ENCODE measurements at places on chromosomes 3 and 15.

DNA sequence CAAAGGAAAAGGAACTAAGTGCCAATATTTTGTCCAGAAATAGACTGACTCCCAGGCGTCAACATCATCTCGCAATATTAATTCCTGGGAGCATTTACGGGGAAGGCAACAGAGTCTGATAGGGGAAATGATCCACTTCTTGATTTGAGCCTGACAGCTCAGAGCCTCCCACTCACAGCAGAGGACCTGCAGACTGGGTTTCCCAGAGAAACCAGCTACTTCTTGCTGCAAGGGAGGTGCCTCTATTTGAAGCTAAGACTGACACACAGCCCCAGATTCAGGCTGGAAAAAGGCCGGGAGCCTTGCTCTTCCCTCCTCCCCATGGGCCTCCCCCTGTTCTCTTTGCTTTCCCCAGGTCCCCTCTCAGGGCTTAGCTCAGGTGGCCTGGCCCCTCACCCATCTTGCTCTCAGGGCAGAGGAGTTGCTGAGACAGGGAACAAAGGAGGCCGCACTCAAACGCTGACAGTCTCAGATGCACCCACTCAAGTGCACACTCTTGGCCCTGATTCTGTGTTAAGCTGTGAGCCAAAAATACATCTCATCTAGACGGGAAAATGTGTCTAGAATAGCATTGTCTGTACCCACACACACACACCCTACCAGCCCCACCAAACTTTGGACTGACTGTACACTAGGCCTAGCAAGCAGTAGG is 49.8 kb upstream of the DCLK3 start:
- no peak for DNase-seq

DNA sequence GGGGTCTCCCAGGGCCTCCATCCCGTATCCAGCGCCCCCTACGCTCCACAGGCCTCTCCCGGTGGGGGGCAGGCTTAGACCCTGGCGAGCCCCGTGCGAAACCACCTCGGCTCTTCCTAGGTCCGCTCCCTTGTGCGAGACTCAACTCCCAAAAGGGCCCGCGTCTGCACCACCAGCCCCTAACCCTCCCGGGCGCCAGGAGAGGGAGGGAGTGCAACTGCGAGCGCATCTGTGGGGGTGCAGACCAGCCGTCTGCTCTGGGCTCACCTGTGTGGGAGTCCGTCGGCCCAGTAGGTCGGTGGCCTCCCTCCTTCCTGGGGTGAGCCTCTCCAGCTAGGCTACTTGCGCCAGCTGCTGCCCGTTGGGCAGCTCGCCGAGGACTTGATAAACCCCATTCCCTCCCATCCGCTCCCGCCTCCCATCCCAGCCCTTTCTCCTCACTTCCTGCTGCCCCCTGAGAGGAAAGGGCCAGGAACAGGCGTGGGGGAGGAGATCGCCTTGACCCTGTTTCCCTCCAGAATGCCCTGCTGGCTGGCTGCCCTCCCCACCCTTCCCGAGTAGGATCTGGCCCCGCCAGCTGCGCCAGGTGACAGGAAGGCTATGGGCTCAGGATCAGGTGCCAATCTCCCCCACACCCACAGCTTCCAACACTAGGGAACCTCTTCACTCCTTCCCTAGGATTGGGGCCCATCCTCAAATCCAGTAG is at the start of gene HYAL2:
Gene HYAL2 (minus strand): TSS at position 360 of the 706 bp plus-strand sequence. CDS start 2,256 bp downstream, outside the sequence.
- DNase-seq, result no peak

GRCh38 chr15:58049520-58050227 is 15.8 kb downstream of the ALDH1A2 start:
- DNase-seq, result no peak

GRCh38 chr3:71930056-71930991 is 145.4 kb upstream of the PROK2 start:
- DNase-seq, result peak; percentile 5

DNA sequence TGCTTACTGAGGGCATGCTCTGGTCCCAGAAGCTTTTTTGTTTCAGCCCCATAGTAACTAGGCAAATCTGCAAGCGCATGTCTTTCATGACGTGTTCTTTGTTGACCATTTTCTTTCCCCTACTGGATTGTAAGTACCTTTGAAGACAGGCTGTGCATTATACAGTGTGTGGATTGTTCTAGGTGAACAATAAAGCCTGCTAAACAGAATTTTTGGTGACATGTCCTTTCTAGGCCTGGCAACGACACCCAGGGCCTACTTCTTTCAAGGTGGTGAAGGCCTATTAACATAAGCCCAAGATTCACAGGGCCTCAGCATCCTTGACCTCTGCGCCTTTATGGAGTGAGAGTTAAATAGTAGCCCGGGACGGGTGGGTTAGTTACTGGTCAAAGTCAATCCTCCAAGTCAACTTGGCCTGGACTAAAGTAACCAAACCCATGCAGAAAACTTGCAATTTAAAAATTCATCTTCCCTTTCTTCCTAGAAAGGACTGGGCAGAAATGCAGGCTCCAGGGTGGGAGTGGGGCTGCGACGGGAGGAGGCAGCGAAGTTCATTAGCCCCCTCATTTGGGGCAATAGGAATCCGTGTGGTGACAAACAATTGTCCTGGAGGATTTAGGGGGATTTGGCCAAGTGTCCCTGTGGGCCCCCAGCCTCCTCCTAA is 37.6 kb upstream of the TRIM71 start:
- DNase-seq, result no peak

GRCh38 chr15:101198800-101199199 is 53.0 kb downstream of the CHSY1 start:
- peak; percentile 61 for DNase-seq

GRCh38 chr3:183980403-183980802 is 37.3 kb downstream of the ABCC5 start:
- DNase-seq, result no peak

- DNase-seq, result no peak
Measured at GRCh38 chr15:67670647-67671305, 128.3 kb downstream of the MAP2K5 start.

DNA sequence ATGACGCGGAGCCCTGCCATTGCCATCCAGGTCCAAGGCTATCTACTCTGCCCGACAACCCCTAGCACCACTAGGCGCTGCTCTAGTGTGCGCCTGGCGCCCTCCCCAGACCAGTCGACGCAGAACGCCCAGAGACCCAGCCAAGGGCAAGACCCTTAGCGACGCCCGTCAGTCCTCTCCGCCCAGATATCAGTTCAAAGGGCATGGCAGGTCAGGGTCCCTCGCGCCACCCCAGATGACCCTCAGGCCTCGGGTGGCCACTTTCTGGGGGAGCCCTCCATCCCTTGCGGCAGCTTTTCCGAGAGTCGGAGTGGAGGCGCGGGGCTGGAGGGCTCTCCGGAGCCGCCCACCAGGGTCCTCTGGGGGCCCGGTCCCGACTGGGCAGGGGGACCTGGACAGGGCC is 371 bp upstream of the CLSTN2 start:
- no peak for DNase-seq

GRCh38 chr3:33659856-33660434 is 58.1 kb downstream of the CLASP2 start:
- no peak for DNase-seq

DNA sequence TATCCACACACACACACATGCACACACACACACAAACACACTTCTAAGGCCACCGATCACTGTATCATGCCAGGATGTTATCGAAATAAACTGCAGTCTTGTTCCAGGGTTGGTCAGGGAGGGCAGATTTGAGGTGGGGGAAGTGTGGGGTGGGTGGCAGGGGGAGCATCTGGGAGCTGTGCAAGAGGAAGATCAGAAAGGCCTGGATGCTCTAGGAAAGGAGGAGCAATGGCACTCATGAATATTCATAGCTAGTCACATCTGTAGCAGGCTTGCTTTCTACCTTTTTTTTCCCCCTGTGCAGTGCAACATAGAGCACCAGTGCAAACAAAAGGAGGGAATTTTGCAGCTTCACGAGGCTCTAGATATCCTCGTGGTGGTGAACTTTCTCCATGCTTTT is 84.9 kb downstream of the MEIS2 start:
- DNase-seq, result no peak

- DNase-seq, result no peak
Measured at GRCh38 chr3:14262212-14262611, 83.6 kb downstream of the LSM3 start.

- DNase-seq, result no peak
Measured at GRCh38 chr3:150734795-150735119, 28.2 kb downstream of the SIAH2 start.

DNA sequence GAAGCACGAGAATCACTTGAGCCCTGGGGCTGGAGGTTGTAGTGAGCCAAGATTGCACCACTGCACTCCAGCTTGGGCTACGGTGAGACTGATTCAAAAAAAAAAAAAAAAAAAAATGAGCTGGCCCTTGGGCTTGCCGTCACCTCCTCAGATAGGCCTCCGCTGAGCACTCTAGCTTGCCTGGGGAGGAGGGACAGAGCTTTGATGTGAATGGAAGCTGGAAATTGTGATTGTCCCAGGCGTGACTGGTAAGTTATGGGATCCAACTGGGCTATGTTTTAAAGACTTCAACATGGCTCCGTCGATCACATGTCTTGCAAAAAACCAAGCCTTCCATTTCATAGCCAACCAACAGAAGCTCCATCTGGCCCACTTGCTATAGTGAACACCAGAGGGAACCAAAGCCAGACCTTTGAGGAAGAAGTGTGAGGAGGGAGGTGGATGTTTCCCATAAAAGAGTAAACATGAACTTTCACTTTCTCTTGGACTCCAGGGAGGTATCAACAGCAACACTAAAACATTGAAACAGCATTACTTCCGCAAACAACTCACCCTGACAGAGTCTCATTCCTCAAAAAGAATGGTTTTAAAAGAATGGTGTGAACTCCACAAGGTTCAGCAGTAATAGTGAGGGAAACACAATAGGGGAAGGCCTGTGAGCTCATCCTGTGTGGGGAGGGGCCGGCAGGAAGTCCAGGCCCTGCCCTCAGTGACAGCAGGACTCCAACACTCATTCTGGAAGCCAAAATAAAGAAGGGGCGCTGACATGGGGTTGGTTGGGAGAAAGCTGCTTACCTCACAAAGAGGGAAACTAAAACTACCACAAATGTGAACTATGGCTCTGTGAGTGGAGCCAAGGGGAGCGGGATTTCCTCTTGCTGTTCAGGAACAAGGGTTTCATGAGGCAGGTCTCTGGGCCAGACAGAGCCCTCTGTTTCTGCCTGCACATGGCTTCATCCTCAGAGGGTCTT is 59.2 kb upstream of the IL12A start:
- DNase-seq, result peak; percentile 92

GRCh38 chr3:15332405-15333098 is at the start of gene SH3BP5:
Gene SH3BP5, minus strand, starts transcription at chr3:15332586. Its CDS starts 178 bp downstream, at chr3:15332408.
- DNase-seq, result peak; percentile 71

DNA sequence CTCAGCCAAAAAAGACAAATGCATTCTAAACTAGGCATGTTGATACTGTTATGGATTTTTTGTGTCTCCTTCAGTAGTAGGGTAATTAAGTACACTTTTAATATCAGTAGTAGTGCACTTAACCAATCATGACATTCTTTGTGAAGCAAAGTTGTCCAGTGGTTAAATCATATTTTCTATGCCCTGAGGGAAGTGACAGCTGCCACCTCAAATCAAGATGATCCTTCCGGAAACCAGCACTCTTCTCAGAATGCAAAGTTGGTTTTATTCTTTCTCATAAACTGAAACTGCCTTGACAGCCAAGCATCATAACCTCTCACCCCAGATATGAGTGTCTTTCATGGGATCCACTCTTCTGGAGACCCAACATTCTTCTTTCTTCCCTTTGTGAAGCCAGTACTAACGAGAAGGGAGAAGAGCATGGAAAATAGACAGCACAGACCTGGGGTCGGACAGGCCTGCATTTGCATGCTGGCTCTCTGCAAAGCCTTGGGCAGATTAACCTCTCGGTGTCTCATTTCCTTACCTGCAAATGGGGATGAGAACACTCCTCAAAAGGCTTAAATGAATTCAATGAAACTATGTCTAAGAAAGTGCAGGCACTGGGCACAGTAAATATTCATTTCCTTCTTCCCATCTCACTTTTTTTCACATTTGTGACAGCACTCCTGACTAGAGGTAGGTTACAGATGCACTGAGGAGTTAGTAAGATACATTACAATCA is 13.2 kb downstream of the AAGAB start:
- DNase-seq, result no peak

GRCh38 chr3:8629151-8630021 is 15.2 kb downstream of the SSUH2 start:
- peak; percentile 95 for DNase-seq

DNA sequence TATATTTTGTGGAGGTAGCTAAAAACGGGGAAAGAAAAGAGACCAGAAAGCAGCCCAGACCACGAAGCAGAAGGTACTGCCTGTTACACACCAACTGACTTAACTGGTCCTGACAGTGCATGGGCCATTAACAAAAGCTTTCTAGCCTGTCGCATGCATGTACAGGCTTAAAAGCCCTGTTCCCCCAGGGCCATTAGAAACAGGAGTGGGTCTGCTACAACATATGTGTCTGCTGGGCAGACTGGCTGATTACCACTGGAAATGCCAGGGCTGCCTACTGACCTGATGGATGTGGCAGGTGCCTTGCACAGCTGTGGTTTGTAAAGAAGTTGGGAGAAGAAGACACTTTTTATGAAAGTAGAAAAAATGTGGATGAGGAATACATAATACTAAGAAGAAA is 137.4 kb downstream of the GAP43 start:
- no peak for DNase-seq

DNA sequence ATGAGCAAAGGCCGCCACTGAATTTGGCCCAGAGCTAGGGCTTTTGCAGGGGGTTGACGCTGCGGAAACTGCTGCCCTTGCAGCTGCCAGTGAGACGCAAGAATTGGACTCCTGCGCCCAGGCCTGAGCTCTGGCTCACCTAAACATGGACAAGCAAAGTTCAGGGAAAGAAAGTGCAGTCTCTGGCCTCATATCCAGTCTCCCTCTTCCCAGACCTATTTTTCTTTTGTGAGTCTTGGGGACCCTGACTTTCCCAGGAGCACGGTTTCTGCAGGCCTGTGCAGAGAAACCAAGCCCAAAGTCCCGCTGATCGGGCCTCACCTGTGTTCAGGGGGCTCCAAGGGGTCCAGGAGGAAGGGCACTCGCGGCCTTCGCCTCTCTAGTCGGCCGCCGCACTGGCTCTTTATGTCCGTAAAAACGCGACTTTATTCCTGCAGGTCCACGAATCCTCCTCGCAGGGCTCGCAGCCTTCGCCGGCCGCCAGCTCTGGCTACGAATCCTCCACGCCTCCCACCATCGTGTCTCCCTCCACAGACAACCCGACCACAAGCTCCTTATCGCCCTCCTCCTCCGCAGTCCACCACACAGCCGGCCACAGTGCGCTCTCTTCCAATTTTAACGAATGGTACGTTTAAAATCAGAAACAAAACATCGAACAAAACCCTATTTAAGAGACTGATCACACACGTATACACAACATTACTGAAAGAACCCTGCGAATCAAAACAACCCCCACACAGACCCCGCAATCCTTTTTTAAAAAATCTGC is 3.9 kb downstream of the ZIC1 start:
- no peak for DNase-seq

DNA sequence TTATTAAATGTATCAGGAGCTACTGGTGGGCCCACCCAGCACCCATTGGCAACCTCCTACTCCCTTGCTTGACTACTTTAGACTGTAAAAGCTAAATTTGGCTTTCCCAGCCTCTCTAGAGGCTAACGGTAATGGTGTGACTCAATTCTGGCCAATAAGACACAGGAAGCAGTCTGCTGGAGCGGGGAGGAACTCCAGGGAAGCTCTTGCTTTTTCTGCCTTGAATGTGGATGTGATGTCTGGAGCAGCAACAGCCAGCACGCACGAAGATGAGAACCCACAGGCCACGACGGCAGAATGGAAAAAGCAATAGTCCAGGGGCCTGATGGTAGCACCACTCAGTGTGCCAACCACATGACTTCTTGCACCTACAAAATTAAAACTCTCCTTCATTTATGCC is 39.9 kb downstream of the RAB6B start:
- DNase-seq, result peak; percentile 10

Data from EL (cell line).